ENCODE measurements at places on chromosomes 2 and 18.

DNA sequence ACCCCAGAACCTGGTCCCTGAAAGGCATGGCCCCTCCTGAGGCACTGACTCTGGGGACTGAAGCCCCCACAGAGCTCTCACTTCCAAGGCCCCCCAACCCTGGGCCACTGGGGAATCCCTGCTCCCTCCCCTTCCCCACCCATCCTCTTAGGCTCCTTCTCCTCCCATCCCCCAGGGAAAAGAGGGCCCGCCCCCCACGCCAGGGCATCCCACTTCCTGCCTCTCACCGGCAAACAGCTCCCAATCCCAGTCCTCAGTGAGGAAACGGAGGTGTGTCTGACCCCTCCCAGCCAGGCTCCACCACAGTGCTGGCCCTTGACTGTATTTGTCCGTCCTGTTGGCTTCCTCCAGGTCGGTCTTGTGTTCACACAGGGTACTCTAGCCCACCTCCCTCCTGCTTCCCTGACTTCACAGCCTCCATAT is 35.0 kb upstream of the PTMA start:
- no peak for DNase-seq

DNA sequence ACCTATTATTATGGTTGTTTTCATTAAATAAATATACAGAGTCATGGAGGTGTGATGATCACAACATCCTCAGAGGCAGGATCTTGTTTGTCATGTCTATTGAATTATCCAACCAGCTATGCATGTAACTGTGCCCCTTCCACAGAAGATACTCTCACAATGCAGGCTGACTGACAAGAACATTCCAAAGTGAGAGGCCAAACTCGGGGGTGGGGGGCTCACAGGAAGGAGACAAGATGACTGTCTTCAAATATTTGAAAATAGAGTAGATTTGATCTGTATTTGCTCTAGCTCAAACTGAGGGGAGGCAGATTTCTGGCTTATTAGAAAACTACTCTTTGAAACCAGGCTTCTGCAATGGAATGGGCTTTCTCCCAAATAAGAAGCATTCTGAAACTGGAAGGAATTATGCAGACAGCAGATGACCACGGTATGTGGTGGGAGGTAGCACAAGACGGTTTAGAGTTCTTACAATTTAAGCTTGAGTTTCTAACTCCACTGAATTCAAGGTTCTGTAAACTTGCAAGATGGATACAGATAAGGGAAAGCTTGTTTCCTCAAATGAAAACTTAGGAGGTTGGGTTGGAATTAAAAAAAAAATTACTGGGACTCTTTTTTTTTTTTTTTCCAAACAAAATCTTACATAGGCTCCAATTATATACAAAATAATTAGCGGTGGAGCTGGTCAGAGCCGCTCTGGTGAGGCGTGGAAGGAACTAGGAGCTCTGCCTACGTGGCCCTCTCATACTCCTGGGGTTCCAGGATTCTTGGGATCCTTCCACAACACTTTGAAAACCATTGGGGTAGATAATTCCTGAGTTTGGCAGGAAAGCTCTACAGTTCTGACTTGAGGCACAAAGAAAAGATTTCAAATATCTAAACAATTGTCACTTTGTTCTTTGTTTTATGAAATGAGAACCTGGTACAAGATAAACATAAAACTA is 79.3 kb downstream of the PLA2R1 start:
- DNase-seq: peak; percentile 18

GRCh38 chr2:196099916-196100315 is 31.3 kb upstream of the DNAH7 start:
- no peak for DNase-seq

DNA sequence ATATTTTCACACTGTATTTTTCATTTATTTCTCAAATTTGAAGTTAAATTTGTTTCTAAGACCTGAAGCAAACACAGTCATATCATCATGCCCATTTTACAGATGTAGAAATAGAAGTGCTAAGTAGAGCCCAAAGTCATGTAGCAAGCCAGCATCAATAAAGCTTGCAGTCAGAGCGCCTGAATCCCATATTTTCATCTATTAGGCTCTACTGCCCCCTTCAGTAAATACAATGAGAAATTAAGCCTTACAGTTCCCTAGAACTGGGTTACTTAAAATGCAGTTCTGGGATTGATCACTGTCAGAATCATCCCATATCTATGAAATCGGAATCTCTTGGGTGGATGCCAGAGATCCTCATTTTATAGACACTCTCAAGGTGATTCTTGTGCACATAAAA is 419.9 kb downstream of the TGIF1 start:
- DNase-seq: peak; percentile 46

- no peak for DNase-seq
These were observed 33.0 kb upstream of the MEP1B start for GRCh38 chr18:32156855-32157254.

DNA sequence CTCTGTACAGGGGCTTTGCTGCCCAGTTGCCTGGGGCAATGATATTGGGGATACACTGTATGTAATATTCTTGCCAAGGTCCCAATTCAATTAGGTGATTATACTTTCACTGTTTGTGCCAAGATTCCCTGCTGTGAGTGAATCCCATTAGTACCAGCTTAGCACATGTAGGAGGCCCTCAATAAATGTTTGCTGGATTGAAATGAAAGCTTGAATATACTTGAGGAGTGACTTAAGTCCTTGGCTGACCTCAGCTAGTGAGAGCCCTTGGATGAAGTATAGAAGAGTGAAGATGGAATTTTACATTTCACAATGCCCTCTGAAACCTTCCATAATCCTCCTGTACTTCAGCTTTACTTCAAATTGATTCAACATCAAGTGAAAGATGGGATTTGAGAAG is 102.9 kb downstream of the GATA6 start:
- no peak for DNase-seq

DNA sequence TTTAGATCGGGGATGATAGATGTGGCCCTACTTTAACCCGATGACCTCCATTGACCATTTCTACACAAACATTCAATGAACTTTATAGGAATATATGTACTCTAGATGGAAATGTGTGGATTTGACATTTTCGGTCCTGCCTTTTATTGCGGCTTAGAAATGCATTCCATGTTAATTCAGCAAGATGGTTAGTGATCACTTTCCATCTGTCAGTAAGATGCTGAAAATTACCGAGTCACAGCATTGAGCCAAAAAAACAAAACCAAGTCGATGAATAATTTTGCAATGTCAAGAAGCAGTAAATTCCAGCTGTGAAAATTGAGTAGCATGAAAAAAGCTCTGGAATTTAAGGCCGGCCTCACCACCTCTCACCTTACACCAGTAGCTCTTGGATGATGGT is 1642.6 kb upstream of the NXPH2 start:
- no peak for DNase-seq

DNA sequence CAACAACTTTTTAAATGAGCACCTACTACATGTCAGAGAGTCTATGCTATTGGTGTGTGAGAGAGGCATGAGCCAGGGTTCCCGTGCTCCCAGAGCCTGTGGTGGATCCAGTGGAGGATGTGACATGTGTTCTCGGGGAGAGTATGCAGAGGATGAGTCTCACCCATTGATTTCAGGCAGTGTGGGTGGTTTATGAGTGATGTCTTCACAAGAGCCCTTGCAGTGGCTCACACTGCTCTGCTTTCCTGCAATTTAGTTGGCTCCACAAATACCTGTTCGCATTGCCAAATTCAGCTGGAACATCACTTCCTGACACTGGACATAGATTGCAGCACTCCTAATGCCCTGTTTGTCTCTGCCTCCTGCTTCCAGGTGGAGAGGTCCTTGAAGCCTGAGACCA is 243.6 kb upstream of the CXCR4 start:
- no peak for DNase-seq

DNA sequence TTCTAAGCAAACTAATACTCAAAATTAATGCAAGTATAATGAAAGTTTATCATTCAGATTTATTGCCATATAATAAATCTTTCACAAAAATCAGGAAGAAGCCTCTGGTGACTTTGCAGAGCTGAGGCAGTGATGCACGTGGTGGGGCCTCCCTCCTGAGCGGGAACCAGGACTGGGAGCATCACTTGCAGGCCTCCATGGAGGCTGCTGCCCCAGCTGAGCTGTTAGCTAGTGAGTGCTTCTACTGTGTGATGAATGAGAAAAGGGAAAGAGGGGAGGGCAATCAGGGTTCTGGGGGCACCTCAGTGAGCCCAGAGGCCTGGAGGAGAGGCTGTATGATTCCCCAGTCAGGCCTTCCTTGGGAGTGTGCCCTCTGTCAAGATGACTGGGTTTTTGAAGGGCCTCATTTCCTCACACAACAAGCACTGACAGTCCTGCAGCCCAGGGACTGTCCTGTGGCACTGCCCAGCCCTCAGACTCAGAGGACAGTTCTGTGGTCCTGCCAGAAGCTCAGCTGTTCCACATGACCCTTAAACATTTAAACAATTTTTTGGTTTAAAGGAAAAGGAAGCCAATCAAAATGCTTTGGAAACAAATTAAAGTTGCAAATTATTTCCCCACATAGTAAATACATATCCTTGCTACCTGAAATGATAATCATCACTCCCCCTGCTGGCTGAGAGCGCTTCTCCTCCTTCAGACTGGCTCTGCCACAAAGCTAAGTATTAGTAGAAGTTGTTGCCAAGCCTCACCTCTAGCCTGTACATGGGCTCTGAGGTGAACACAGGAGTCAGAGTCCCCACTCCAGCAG is 90.9 kb upstream of the SMAD7 start:
- no peak for DNase-seq

GRCh38 chr2:38875227-38875575 is 533 bp downstream of the DHX57 start:
- no peak for DNase-seq

DNA sequence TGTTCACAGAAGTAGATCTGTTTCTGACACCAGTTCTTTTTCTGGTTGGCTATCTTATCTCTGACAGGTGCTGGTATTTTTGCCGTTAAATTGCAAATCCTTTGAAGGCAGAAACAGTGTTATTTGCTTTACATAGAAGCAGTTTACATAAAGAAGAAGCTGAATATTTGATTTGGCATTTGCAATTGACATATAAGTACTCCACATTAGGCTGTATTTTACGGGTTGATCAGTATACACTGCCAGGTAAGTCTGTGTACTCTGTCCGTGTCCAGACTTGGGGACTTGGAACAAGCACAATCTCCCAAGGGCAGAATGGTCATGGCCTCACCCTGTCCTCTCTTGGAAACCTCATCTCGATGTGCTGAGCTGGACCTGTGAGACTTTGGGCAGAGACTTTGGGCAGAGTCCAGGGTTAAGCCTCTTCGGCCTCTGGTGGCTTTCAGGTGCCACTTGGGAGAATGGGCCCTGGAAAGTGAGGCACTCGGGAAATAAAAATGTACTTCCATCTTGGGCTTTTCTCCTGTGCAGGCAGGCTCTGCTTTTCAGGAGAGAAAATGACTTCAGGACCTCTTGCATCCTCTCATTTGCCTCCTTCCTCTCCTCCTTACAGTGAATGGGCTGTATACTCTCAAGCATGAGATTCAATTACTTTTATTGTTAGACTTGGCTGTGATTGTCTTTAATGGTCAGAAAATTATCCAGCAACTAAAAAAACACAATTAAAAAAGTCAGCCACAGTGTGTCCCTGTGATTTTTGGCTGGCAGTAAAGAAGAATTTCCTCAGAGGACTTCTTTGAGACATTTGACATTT is 108.5 kb downstream of the RAPGEF4 start:
- DNase-seq: no peak

GRCh38 chr2:24247164-24247563 is 72.3 kb downstream of the FAM228A start:
- no peak for DNase-seq

DNA sequence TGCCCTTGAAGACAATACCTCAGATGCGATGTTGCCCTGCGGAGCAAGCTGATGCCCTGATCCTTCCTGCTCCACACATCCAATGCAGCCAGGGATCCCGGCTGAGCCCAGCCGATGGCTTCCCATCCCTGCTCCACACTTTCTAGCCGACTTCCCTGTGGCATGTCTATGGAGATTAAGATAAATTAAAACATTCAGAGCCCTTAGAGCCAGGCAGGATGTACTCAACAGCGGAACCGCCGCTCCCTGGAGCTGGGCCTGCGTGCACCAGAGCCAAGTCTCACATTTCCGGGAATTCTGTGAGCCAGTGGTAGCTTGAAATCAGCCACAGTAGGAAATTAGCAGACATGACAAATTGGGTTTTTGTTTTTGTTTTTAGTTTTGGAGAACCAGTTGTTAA is 620.6 kb downstream of the GALR1 start:
- DNase-seq: no peak

DNA sequence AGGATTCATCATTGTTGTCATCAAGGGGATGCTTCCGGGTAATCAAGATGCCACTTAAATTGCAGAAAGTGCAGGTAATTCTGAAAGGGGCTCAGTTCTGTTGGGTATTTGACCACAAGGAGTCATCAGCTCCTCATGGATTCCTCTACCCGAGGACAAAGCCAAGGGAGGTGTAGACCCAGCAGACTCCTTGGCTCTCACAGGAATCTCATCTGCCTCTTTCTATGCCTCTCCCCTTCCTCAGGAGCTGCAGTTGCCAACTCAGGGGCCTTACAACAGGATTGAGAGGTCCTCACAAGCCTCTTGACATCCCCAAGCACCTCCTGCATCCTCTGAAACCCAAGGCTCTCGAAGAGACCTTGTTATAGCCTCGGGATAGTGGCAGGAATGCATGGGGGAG is 44.0 kb downstream of the ITGB6 start:
- no peak for DNase-seq

DNA sequence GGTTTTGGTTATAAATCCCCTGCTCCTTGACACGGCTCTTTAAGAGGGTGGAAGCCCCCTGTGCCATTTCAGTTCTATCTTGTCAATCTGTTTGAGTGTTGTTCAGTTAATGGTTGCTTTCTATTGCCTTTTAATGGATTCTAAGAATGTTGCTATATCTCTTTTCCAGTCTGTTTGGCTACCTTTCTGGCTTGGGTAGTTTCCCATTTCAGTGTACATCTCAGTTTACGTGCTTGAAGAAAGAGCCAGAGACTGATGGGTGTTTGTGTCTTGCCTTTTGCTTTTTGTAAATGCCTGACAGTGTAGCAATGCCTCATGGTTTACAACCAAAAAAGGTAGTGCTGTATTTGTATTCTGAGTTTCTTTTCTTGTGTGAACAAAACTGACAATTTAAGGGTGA is 45.3 kb downstream of the SPATS2L start:
- DNase-seq: no peak

GRCh38 chr2:26245231-26245732 is 543 bp downstream of the HADHB start:
- DNase-seq: no peak

GRCh38 chr2:44367591-44367990 is 5.8 kb downstream of the CAMKMT start:
- no peak for DNase-seq

DNA sequence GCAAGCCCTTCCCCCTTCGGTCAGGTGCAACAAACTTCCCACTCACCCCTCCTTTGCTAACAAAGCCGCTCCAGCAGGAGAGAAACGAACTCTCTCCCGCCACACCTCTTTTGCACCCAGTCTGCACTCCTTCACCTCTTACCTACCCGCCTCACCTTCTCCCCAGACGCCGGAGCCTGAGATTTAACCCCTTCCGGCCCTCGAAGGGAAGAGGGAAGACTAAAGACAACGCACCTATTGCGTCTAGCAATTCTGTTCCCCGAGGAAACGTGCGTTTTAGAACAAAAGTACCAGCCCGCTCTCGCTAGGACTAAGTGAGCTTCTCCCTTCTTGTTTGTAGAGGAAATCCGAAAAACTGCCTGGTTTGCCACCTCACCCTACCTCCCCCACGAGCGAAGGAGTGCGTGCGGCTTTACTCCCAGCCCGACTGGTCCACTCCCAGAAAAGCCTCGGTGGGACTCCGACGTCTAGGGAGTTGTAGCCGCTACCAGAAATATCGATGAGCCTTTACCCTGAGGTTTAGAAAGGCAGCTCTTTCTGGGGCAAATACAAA is 441 bp upstream of the PEX13 start:
- DNase-seq: peak; percentile 37

- no peak for DNase-seq
These were observed 602 bp upstream of the VWC2L start for GRCh38 chr2:214410128-214410775.

All from fibroblast of skin of left quadriceps (primary cell).